ENCODE measurements at places on chromosomes 1 and 21. TPM values are rescaled to one million over a fixed set of nuclear protein-coding genes. Genes with fewer than 3 reads are reported as not detected.

GRCh38 chr1:3331564-3331963, 122.9 kb upstream of the ARHGEF16 start:
- H3K4me1 ChIP-seq = no peaks in the 10 kb centered on the region
- H3K4me3 ChIP-seq = no peak overlapping the region
- no peaks in the 10 kb centered on the region for H3K27me3 ChIP-seq
- no peak overlapping the region for H3K27ac ChIP-seq

DNA sequence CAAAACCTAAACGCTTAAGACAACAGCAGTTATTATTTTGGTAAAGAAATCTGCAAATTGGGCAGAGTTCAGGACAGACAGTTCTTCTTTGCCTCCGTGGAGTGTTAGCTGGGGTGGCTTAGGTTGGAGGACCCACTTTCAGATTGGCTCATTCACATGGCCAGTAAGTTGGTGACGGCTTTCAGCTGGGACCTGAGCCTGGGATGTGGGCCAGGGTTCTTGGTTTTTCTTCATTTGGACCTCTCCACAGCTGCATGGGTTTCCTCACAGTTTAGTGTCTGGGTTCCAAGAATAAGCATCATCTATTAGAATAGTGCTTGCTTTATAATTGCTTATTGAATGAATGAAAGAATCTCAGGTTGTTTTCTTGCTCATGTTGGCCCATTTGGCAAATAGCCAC, 72.2 kb downstream of the ATF6 start:
- no peaks in the 10 kb centered on the region for H3K27me3 ChIP-seq
- H3K36me3 ChIP-seq = peaks cover 7% of the 10 kb centered on the region
- no peak for DNase-seq
- no peak overlapping the region for H3K27ac ChIP-seq
- no peak overlapping the region for H3K4me3 ChIP-seq

Gene FCGR3A
- total RNA-seq = 9.0 TPM

- no peak for DNase-seq
- H3K27ac ChIP-seq = no peak overlapping the region
- H3K4me1 ChIP-seq = peaks cover 35% of the 10 kb centered on the region
- H3K36me3 ChIP-seq = peaks cover 6% of the 10 kb centered on the region
- H3K27me3 ChIP-seq = no peaks in the 10 kb centered on the region
These were observed 20.6 kb downstream of the CAPZB start for GRCh38 chr1:19464696-19465095.

- H3K4me1 ChIP-seq = no peaks in the 10 kb centered on the region
- H3K36me3 ChIP-seq = no peaks in the 10 kb centered on the region
- no peaks in the 10 kb centered on the region for H3K27me3 ChIP-seq
- no peak overlapping the region for H3K4me3 ChIP-seq
- H3K27ac ChIP-seq = no peak overlapping the region
These were observed 57.8 kb upstream of the KDM4A start for GRCh38 chr1:43592051-43592665.

- DNase-seq = peak; percentile 89
- peak overlapping the region; percentile 54 for H3K4me3 ChIP-seq
- H3K36me3 ChIP-seq = no peaks in the 10 kb centered on the region
- peak overlapping the region; percentile 49 for H3K27ac ChIP-seq
- H3K4me1 ChIP-seq = peaks cover 6% of the 10 kb centered on the region
- no peaks in the 10 kb centered on the region for H3K27me3 ChIP-seq
These were observed 18.3 kb upstream of the SERINC2 start for GRCh38 chr1:31394584-31395193.

DNA sequence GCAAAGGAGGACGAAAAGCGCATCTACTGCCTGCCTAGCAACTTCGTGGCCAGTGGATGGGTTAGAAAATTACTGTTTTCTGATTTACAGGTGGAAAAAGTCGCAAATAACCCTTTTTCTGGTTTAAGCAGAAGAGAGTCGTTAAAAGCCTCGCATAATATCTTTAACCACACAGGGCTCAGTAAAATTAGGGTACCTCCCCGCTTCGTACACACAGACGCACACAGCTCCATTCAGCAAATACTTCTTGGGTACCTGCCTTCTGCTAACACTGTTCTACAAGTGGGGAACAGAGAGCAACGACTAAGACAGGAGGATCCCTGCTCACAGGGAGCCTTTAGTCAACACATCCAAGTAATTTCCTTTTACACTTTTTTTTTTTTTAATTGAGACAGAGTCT, 704 bp downstream of the ALG6 start:
- DNase-seq = peak; percentile 18
- peak overlapping the region; percentile 99 for H3K4me3 ChIP-seq
- H3K36me3 ChIP-seq = peaks cover 16% of the 10 kb centered on the region
- peak overlapping the region; percentile 64 for H3K27ac ChIP-seq
- no peaks in the 10 kb centered on the region for H3K27me3 ChIP-seq
- peaks cover 3% of the 10 kb centered on the region for H3K4me1 ChIP-seq

DNA sequence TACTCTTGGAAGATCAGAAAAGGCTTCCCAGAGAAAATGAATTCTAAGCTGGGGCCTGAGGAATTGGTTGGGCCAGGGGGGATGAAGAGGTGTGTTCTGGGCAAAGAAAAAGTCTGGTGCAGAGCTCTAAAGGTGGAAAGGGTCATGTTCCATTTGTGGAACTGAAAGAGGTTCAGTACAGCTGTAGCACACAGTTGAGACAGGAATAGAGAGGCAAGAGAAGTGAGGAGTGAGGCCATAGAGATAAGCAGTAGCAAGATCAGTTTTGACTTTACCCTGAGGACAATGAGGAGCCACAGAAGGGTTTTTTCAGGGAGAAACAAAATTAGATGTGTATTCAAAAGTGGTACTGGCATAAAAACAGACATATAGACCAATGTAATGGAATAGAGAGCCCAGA, 30.3 kb upstream of the MUTYH start:
- no peak overlapping the region for H3K4me3 ChIP-seq
- DNase-seq = no peak
- no peaks in the 10 kb centered on the region for H3K4me1 ChIP-seq
- no peaks in the 10 kb centered on the region for H3K27me3 ChIP-seq
- H3K36me3 ChIP-seq = no peaks in the 10 kb centered on the region

Gene RBBP4
- total RNA-seq = 204 TPM

DNA sequence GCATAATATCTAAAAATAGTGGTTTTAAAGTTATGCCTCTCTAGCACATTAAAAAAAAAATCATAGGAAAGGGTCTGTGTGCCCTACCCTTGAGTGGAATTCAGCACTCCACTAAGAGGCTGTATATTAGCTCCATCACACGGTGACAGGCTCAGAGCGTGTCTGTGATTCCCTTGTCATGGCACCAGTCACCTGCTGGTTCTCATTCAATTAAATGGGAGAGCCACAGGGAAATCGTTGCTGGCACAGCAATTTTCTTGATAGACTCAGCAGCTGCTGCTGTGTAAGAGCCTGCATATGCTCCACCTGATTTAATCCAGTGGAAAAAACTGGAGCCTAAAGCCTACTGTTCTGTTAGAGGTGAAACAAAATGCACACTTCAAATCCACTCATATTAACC, 9.5 kb downstream of the ATP6V1G3 start:
- no peak overlapping the region for H3K4me3 ChIP-seq
- no peaks in the 10 kb centered on the region for H3K27me3 ChIP-seq
- DNase-seq = no peak
- peaks cover 7% of the 10 kb centered on the region for H3K4me1 ChIP-seq
- H3K36me3 ChIP-seq = no peaks in the 10 kb centered on the region
- H3K27ac ChIP-seq = no peak overlapping the region

DNA sequence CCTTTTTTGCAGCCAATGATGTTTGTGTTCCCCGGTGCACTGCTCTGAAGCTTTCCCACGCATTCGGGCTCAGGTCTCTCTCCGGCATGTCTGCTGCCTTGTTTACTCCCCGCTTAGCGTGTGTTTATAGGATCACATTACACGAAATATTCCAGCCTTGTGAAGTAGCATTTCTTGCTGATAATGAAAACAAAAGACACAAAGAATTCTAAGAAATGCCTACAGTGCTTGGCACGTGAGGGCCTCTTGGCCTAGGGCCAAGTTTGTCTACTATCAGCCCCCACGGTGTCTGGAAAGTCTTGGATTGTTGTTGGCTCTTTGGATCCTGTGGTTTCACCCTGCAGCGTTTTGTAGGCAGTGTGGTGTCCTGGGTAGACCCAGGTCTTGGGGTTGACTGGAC, 11.2 kb upstream of the GSTM4 start:
- H3K27ac ChIP-seq = no peak overlapping the region
- H3K4me1 ChIP-seq = peaks cover 2% of the 10 kb centered on the region
- H3K4me3 ChIP-seq = no peak overlapping the region
- H3K36me3 ChIP-seq = no peaks in the 10 kb centered on the region
- DNase-seq = no peak
- no peaks in the 10 kb centered on the region for H3K27me3 ChIP-seq

GRCh38 chr1:118717893-118718292, 270.2 kb downstream of the TBX15 start:
- no peak for DNase-seq
- H3K4me1 ChIP-seq = no peaks in the 10 kb centered on the region
- no peaks in the 10 kb centered on the region for H3K36me3 ChIP-seq
- H3K4me3 ChIP-seq = no peak overlapping the region

DNA sequence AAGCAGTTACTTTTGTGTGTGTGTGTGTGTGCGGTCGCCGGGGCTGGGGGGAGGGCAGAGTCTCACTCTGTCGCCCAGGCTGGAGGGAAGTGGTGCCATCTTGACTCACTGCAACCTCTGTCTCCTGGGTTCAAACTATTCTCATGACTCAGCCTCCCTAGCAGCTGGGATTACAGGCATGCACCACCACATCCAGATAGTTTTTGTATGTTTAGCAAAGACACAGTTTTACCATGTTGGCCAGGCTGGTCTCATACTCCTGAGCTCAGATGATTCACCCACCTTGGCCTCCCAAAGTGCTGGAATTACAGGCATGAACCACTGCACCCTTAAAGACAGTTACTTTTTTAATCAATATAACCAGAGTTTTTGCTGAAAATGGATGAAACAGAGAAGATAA, 207.0 kb downstream of the PTPRC start:
- peaks cover 81% of the 10 kb centered on the region for H3K36me3 ChIP-seq
- H3K4me3 ChIP-seq = no peak overlapping the region
- DNase-seq = no peak
- no peaks in the 10 kb centered on the region for H3K4me1 ChIP-seq
- no peaks in the 10 kb centered on the region for H3K27me3 ChIP-seq
- no peak overlapping the region for H3K27ac ChIP-seq

Gene FGR
- total RNA-seq = 8.4 TPM

GRCh38 chr1:118335331-118335732, 150.3 kb upstream of the SPAG17 start:
- DNase-seq = no peak
- H3K27me3 ChIP-seq = no peaks in the 10 kb centered on the region
- H3K4me3 ChIP-seq = no peak overlapping the region
- H3K36me3 ChIP-seq = no peaks in the 10 kb centered on the region
- H3K27ac ChIP-seq = no peak overlapping the region

GRCh38 chr1:22524481-22524880, 38.8 kb upstream of the EPHA8 start:
- H3K36me3 ChIP-seq = peaks cover 62% of the 10 kb centered on the region
- H3K27ac ChIP-seq = no peak overlapping the region
- no peak for DNase-seq
- H3K27me3 ChIP-seq = no peaks in the 10 kb centered on the region
- H3K4me3 ChIP-seq = no peak overlapping the region

GRCh38 chr1:97845805-97846204, 75.0 kb downstream of the DPYD start:
- no peak for DNase-seq
- no peaks in the 10 kb centered on the region for H3K27me3 ChIP-seq
- H3K27ac ChIP-seq = no peak overlapping the region
- H3K36me3 ChIP-seq = peaks cover 9% of the 10 kb centered on the region
- no peaks in the 10 kb centered on the region for H3K4me1 ChIP-seq
- H3K4me3 ChIP-seq = no peak overlapping the region

DNA sequence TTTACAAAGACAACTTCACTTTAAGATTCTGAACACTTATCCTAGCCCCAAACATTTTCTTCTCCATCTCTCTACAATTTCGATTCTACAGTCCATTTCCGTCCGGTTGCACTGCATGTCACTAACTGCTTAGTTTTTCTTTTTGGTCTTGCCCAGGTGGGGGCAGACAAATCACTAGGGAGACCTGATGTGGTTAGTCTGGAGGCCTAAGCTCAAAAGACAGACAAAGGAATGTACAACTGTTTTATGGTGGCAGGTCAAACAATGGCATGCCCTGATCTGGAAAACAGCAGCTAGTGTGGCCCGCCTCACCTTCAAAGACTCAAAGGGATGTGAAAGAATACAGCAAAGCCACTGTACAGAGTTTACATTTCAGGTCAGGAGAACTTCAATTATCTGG, 3.8 kb downstream of the ETV3 start:
- H3K36me3 ChIP-seq = peaks cover 38% of the 10 kb centered on the region
- peaks cover 4% of the 10 kb centered on the region for H3K27me3 ChIP-seq
- H3K4me3 ChIP-seq = no peak overlapping the region
- peaks cover 37% of the 10 kb centered on the region for H3K4me1 ChIP-seq

Gene HOOK1
- 4.7 TPM for total RNA-seq

GRCh38 chr1:244801246-244801645, 34.2 kb upstream of the COX20 start:
- DNase-seq = no peak
- H3K4me1 ChIP-seq = no peaks in the 10 kb centered on the region
- no peak overlapping the region for H3K4me3 ChIP-seq
- no peak overlapping the region for H3K27ac ChIP-seq
- no peaks in the 10 kb centered on the region for H3K36me3 ChIP-seq

GRCh38 chr1:116239916-116240315, 128.7 kb downstream of the MAB21L3 start:
- H3K4me3 ChIP-seq = no peak overlapping the region
- H3K4me1 ChIP-seq = peaks cover 2% of the 10 kb centered on the region
- H3K27me3 ChIP-seq = no peaks in the 10 kb centered on the region
- no peak for DNase-seq

GRCh38 chr1:214476229-214476985, 75.0 kb downstream of the PTPN14 start:
- H3K4me3 ChIP-seq = no peak overlapping the region
- H3K27ac ChIP-seq = peak overlapping the region; percentile 72
- H3K27me3 ChIP-seq = no peaks in the 10 kb centered on the region
- no peak for DNase-seq

GRCh38 chr1:65260851-65261473, 48.4 kb upstream of the DNAJC6 start:
- no peaks in the 10 kb centered on the region for H3K36me3 ChIP-seq
- H3K4me3 ChIP-seq = no peak overlapping the region
- no peak for DNase-seq
- no peak overlapping the region for H3K27ac ChIP-seq
- H3K4me1 ChIP-seq = peaks cover 3% of the 10 kb centered on the region

Measured in thymus (tissue), 14 donors.